ENCODE measurements at places on chromosomes 6 and 20. TPM values are rescaled to one million over a fixed set of nuclear protein-coding genes. Genes with fewer than 3 reads are reported as not detected.
A peak's percentile ranks its signal among the peaks of the same experiment; 100 is the strongest.

POLH gene
- total RNA-seq: 9.2 TPM

- no peak overlapping the region for H3K27ac ChIP-seq
- H3K36me3 ChIP-seq: no peaks in the 10 kb centered on the region
- no peak for DNase-seq
- H3K27me3 ChIP-seq: no peaks in the 10 kb centered on the region
- H3K4me1 ChIP-seq: no peaks in the 10 kb centered on the region
These were observed 320.5 kb downstream of the DHX35 start for GRCh38 chr20:39282619-39283092.

DNA sequence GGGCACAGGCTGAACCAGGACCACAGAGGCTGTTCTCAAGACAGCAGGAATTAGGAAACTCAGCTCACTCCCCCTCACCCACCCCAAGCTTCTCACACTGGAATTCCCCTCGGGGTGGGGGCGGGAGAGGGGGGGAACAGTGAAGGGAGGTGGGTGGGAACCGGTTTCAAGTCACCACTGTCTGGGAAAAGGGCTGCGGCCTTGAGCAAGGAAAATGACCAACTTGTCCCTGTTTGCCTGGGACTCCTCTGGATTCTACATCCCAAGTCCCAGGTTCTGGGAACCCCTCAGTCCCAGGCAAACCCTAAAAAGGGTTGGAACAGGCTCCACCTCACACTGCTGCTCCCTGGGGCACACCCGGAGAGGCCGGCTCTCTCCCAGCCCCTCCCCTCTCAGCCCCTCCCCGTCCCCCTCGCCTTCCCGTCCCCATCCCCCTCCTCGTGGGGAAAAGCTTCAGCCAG, 230.7 kb downstream of the TFAP2C start:
- no peaks in the 10 kb centered on the region for H3K27me3 ChIP-seq
- no peaks in the 10 kb centered on the region for H3K36me3 ChIP-seq
- H3K4me1 ChIP-seq: no peaks in the 10 kb centered on the region
- H3K27ac ChIP-seq: no peak overlapping the region
- no peak for DNase-seq

DNA sequence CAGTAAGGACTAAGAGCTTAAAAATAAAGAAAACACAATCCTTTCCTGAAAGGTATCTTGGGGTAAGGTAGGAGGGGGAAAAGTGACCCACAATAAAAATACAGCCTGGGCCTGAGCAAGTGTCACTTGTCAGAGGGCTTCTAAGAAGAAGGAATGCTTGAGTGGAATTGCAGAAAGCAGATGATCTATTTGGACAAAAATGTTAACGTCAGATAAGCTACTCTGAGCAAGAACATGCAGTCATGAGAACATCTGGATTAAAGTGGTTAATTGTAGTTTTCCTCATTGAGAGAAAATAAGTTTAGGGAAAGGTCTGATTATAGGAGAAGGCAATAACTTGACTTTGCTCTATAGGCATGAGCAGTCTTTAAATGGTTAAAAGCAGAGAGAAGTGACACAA, 581.9 kb downstream of the HTR1B start:
- no peak for DNase-seq
- H3K36me3 ChIP-seq: no peaks in the 10 kb centered on the region
- no peaks in the 10 kb centered on the region for H3K4me1 ChIP-seq
- no peak overlapping the region for H3K4me3 ChIP-seq

GRCh38 chr6:126252154-126252553, 87.8 kb upstream of the CENPW start:
- H3K4me1 ChIP-seq: no peaks in the 10 kb centered on the region
- no peaks in the 10 kb centered on the region for H3K36me3 ChIP-seq
- H3K27ac ChIP-seq: no peak overlapping the region
- no peaks in the 10 kb centered on the region for H3K27me3 ChIP-seq

- no peaks in the 10 kb centered on the region for H3K4me1 ChIP-seq
- H3K27me3 ChIP-seq: no peaks in the 10 kb centered on the region
- DNase-seq: no peak
- peak overlapping the region; percentile 72 for H3K4me3 ChIP-seq
- H3K27ac ChIP-seq: peak overlapping the region; percentile 97
These were observed 17.8 kb downstream of the HIVEP2 start for GRCh38 chr6:142927271-142927580.

- H3K4me1 ChIP-seq: no peaks in the 10 kb centered on the region
- no peak for DNase-seq
- H3K36me3 ChIP-seq: no peaks in the 10 kb centered on the region
These were observed 654.0 kb downstream of the QKI start for GRCh38 chr6:164068527-164068926.

DNA sequence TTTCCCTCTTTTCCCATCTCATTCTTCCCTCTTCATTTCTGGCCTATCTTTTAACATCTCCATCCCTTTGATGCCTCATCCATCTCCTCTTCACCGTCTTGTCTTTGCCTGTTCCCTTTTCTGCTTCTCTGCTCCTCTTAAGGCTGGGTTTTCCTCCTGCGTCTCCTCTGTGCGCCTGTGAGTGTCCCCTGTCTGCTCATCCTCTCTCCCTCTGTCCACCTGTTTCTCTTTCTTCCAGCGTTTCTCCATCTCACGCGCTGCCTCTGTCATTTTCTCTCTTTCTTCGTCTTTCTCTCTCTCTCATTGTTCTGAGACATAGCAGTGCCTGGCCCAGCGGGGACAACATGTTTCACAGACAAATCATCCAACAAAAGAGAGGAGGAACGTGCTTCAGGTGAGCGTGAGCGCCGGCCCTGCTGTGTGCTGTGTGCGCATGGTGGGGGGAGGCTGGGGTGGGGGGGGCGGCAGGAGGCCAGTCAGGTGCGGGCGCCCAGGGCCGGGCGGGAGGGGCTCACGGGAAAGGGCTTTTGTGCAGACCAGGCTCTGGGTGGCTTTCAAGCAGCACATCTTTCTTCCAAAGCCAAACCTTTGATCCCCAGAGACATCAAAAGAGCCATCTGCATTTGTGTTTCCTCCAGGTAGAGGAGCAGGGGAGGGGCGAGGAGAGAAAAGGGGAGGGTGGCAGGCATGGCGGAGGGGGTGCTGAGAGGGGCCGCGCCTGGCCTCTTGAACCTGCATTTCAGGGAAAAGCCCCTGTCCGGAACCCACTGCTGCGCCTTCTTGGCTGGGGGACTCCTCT, 121.3 kb downstream of the VEGFA start:
- no peaks in the 10 kb centered on the region for H3K27me3 ChIP-seq
- no peaks in the 10 kb centered on the region for H3K4me1 ChIP-seq
- H3K36me3 ChIP-seq: no peaks in the 10 kb centered on the region
- no peak overlapping the region for H3K4me3 ChIP-seq
